ENCODE measurements at places on chromosomes 11 and 22. TPM values are rescaled to one million over a fixed set of nuclear protein-coding genes. Genes with fewer than 3 reads are reported as not detected.

DNA sequence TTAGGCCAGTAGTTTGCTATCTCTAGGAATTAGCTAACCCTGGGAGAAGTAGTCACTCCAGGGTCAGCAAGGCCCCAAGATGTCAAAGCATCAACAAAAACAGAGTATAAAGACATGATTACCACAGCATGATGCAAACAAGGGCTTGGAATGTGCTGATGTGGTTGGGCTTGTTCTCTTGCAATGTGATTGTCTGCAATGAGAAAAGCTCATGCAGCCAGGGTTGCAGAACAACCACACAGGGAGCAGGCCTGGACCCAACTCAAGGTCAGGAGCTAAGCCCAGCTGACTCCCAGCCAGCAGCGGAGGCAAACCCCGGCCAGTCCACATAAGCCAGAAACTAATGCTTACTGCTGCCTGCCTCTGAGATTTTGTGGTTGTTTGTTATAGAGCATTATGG, 132.4 kb upstream of the ZC3H12C start:
- no peak for DNase-seq
- no peak overlapping the region for H3K4me3 ChIP-seq
- peaks cover 6% of the 10 kb centered on the region for H3K27me3 ChIP-seq
- no peak overlapping the region for H3K27ac ChIP-seq
- H3K36me3 ChIP-seq, result no peaks in the 10 kb centered on the region

Gene APLNR
- total RNA-seq, result not detected

Gene CTSF
- 0.73 TPM for total RNA-seq

DNA sequence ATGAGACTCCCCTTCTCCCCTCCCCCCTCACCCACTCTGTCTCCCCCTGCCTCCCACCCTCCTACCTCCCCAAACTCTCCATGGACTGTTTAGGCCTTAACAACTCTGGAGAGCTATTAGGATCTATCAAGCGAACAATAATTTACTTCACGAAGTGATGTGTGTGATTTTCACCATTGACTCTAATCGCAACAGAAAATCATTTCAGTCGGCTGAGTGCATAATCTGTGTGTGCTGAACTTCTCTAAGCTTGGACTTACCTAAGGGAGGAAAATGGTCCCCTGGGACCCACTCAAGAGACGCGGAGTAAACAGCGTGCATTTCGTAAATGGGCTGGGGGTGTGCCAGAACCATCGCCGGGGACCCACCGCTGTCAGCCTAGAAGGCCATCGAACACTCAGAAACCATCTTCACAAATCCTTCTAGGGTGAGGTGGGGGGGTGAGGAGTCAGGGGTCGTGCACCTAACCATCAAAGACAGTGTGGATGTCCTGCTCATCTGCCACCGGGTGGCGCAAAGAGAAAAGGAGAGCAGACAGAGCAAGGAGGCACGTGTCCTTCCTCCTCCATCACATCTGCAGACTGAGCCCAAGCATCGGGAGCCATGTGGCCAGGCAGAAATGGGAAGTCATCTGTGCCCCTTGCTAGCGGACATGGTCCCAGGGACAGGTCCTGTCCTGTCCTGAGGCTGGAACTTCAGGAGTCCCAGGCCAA, 62.1 kb upstream of the NUP50 start:
- H3K36me3 ChIP-seq, result no peaks in the 10 kb centered on the region
- DNase-seq, result no peak
- H3K4me3 ChIP-seq, result no peak overlapping the region
- H3K27ac ChIP-seq, result no peak overlapping the region
- H3K4me1 ChIP-seq, result peaks cover 3% of the 10 kb centered on the region

Gene MYO18B
- 6.0 TPM for total RNA-seq

- peaks cover 26% of the 10 kb centered on the region for H3K4me1 ChIP-seq
- DNase-seq, result no peak
- no peaks in the 10 kb centered on the region for H3K27me3 ChIP-seq
- H3K27ac ChIP-seq, result no peak overlapping the region
These were observed 16.4 kb upstream of the FCHSD2 start for GRCh38 chr11:73158356-73159051.

- no peak overlapping the region for H3K4me3 ChIP-seq
- H3K27ac ChIP-seq, result no peak overlapping the region
- H3K4me1 ChIP-seq, result peaks cover 18% of the 10 kb centered on the region
- H3K27me3 ChIP-seq, result peaks cover 23% of the 10 kb centered on the region
- no peaks in the 10 kb centered on the region for H3K36me3 ChIP-seq
- no peak for DNase-seq
These were observed 49.3 kb upstream of the FLI1 start for GRCh38 chr11:128644576-128644975.

Gene GNG3
- total RNA-seq, result not detected

Gene MYEOV
- not detected for total RNA-seq

- peak overlapping the region; percentile 54 for H3K27ac ChIP-seq
- peaks cover 13% of the 10 kb centered on the region for H3K27me3 ChIP-seq
- H3K4me3 ChIP-seq, result peak overlapping the region; percentile 51
These were observed 108.8 kb upstream of the CD44 start for GRCh38 chr11:35029979-35030682.

DNA sequence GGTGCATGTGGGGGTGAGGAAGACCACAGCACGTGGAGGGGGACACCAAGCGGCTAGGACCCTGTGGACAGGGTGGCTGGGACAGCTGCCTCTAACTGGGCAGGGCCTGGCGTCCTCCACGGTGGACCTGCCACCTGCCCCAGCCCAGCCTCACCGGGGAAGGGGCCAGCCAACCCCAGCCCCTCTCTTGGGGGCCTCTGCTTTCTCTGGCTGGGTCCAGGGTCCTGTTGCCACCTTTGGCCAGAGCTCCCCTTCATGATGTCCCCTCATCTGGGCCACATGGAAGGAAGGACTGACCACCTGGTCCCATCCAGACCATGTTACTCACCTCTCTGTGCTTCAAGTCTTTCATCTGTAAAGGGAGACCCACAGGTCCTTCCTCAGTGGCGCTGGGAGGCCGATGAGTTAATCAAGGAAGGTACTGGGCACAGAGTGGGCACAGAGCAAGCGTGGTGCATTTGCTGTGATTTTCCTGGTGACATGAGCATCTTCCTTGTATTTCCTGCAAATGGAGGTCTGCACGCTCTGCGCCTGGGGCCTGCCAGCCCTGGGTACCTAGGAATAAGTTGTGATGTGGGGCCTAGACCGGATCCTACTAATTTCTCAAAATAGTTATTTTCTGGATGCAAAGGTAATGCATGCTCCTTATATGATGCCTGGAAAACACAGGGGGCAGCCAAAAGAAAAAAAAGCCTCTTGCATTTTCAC, 538.4 kb downstream of the TBC1D22A start:
- H3K36me3 ChIP-seq, result no peaks in the 10 kb centered on the region
- no peaks in the 10 kb centered on the region for H3K27me3 ChIP-seq
- no peak for DNase-seq

Gene DENND6B
- 2.7 TPM for total RNA-seq

DNA sequence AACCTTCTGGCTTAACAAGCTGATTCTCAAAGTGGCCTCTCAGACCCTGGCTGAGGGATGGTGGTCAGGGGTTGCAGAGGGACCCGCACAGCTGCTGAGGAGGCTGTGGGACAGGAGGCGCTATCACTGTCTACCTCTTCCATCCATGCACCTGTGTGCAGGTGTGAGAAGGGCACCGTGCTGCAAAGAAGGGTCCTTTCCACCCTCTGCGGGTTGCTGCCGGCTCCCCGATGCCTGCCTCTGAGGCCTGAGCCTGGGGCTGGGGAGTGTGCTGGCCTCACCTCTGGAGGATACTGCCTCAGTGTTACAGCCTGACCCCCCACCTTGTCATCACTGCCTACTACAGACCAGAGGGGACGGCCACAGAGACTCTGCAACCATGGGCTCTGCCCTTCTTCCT, 66.1 kb upstream of the B3GAT1 start:
- no peak overlapping the region for H3K27ac ChIP-seq
- H3K4me1 ChIP-seq, result no peaks in the 10 kb centered on the region
- H3K27me3 ChIP-seq, result no peaks in the 10 kb centered on the region
- no peaks in the 10 kb centered on the region for H3K36me3 ChIP-seq

DNA sequence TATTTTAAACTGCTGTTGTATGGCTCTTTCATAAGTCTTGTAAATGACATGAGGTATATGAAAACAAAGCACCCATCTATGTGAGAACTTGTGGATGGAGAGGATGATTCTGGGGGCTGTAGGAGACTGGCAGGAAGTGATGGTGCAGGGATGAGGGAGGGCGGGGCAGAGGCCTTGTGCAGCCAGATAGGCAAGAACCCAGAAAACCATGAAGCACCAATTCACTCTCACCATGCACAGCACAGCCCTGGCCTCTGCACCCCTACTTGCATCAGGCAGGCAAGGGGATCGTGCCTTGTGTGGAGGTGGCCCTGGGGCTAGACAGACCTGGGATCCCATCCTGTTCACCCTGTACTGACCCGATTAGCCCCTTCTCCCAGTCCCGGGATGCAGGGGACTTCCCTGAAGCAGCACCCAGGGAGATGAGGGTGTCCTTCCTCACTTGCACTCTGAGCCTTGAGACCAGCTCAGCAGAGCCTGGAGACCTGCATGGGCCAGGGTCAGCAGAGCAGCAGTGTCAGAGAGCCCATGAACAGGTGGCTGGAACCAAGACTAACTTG, 85.5 kb downstream of the MORC2 start:
- H3K36me3 ChIP-seq, result no peaks in the 10 kb centered on the region
- H3K4me1 ChIP-seq, result no peaks in the 10 kb centered on the region
- no peak overlapping the region for H3K4me3 ChIP-seq
- no peak overlapping the region for H3K27ac ChIP-seq
- DNase-seq, result no peak

Gene TRMU
- 74.1 TPM for total RNA-seq

- H3K36me3 ChIP-seq, result peaks cover 3% of the 10 kb centered on the region
- DNase-seq, result no peak
- peak overlapping the region; percentile 73 for H3K4me3 ChIP-seq
- H3K27ac ChIP-seq, result peak overlapping the region; percentile 62
These were observed 1.1 kb downstream of the OVOL1 start for GRCh38 chr11:65787649-65788622.

Gene OR4A16
- total RNA-seq, result not detected

DNA sequence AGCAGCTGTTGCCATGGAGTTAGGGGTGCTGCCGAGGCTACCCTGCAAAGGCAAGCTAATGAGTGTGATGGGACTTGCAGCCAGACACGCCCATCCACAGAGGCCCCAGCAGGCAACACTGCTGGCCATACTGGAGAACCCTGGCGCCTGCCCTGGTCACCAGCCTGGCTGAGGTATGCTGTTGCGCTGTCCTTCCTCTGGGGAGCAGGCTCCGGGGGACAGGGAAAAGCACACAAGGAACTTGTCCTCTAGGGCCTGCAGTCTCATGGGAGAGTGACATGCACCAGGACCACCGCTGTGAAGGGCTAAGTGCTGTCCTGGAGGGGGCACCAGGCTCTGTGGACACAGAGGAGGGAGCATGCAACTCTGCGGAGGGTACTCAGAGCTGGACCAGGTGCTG, 35.8 kb downstream of the TOM1 start:
- H3K27ac ChIP-seq, result peak overlapping the region; percentile 74
- H3K4me1 ChIP-seq, result peaks cover 32% of the 10 kb centered on the region
- no peak overlapping the region for H3K4me3 ChIP-seq
- no peak for DNase-seq
- peaks cover 38% of the 10 kb centered on the region for H3K36me3 ChIP-seq
- H3K27me3 ChIP-seq, result no peaks in the 10 kb centered on the region

DNA sequence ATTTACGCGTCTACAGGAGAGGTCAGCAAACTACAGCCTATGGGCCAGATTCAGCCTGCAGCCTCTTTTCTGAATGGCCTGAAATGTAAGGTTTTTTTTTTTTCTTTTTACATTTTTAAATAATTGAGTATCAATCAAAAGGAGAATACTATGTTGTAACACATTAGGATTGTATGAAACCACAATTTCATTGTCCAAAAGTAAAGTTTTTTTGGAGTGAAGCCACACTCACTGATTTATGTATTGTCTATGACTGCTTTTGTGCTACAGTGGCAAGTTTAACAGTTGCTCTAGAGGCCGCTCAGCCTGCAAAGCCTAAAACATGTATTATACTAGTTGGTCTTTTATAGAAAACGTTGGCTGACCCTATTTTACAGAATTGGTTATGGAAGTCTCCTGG, 923.2 kb downstream of the NTM start:
- DNase-seq, result no peak
- no peaks in the 10 kb centered on the region for H3K27me3 ChIP-seq
- H3K4me1 ChIP-seq, result no peaks in the 10 kb centered on the region
- H3K4me3 ChIP-seq, result no peak overlapping the region
- H3K36me3 ChIP-seq, result no peaks in the 10 kb centered on the region

DNA sequence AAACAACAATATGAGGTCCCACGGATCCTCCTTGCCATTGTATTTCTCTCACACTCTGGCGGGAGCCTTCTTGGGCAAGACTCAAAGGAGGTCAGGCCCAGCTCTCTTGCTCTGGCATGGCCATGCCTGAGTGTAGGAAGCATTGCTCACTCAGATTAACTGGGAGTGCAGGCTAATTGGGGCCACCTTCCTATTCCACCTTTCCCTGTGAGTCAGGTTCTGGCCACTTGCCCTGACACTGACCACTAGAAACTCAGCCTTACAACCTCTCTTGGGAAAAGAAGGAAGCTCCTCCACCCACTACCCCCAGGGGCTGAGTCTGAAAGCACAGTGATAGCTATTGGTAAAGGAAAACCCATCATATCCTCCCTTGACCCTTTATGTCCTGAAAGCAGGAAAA, 121.8 kb upstream of the NTM start:
- no peak overlapping the region for H3K4me3 ChIP-seq
- H3K36me3 ChIP-seq, result no peaks in the 10 kb centered on the region
- DNase-seq, result no peak
- H3K27me3 ChIP-seq, result peaks cover 23% of the 10 kb centered on the region

- no peaks in the 10 kb centered on the region for H3K27me3 ChIP-seq
- no peak overlapping the region for H3K27ac ChIP-seq
- peaks cover 10% of the 10 kb centered on the region for H3K4me1 ChIP-seq
These were observed 2.4 kb downstream of the MPST start for GRCh38 chr22:37021710-37022482.

DNA sequence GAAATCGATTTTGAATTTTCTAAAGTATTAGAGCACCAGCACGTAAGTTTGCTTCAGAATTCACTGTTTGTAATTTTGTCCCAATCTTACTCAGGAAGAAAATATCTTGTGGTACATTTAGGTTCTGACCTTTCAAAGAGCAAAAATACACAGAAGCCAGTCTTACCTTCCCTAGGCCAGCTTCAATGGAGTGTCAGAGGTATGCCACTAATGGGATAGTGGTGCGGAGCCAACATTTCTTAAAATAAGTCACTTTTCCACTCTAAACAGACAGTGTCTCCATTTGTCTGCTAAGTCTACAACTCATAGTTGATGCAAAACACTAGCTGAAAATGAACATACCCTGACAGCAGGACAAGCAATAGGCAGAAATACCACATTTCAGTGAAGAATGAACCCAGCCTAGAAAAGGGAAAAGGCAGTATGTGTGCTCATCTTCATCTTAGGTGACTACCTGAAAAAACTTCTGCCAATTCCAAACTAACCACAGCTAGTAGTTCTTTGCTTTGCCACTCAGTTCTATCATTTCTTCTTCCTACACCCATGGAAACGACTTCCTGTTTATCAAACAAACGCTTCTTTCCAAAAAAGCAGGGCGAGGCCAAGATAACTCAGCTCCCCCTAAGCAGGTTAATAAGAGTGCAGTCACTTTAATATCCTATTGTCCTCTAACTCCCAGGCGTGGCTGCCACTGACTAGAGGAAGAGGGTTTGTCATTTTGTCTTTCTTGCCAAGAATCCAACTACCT, 94.0 kb upstream of the APOA1 start:
- peaks cover 58% of the 10 kb centered on the region for H3K4me1 ChIP-seq
- H3K36me3 ChIP-seq, result peaks cover 21% of the 10 kb centered on the region
- DNase-seq, result peak; percentile 38
- peak overlapping the region; percentile 78 for H3K4me3 ChIP-seq
- H3K27me3 ChIP-seq, result no peaks in the 10 kb centered on the region

Measured in activated T-helper 2 cell treated with anti-CD3 and anti-CD28 coated beads, Interferon-gamma antibody, Interleukin-2, Interleukin-4, amounts not matched to agents 10 μg/mL and 5 μg/mL and 100 μg/mL, durations not matched to agents 14 hours and 24 hours and 36 hours (primary cell).